ENCODE measurements at places on chromosomes 12 and 14. TPM values are rescaled to one million over a fixed set of nuclear protein-coding genes. Genes with fewer than 3 reads are reported as not detected.

The ESR2 gene
- total RNA-seq, result not detected

DNA sequence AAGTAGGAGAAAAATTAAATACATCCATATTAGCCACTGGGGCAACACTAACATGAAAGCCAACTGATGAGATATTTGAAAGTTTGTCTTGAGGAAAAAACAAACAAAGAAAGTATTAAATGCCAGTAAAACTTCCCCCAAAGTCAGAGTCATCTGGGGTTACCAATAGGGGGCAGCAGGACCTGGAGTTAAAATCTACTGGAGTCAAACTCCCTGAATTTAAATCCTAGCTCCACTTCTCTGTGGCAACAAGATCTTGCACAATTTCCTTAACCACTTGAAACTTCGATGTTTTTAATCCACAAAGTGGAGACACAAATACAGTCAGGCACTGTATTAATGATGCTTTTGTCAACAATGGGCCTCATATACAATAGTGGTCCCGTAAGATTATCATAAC lies 14.4 kb downstream of the PLEKHG7 start:
- H3K27me3 ChIP-seq, result peaks cover 7% of the 10 kb centered on the region
- H3K4me1 ChIP-seq, result no peaks in the 10 kb centered on the region
- DNase-seq, result peak; percentile 39
- no peaks in the 10 kb centered on the region for H3K36me3 ChIP-seq
- H3K27ac ChIP-seq, result no peak overlapping the region

GRCh38 chr12:65121049-65121955 lies at the start of gene WIF1:
Gene WIF1, minus strand, starts transcription at chr12:65121305. Its CDS starts 114 bp downstream, at chr12:65121191.
- peaks cover 5% of the 10 kb centered on the region for H3K27me3 ChIP-seq
- H3K4me1 ChIP-seq, result peaks cover 5% of the 10 kb centered on the region
- no peak within 1 kb of the TSS for H3K27ac ChIP-seq
- H3K4me3 ChIP-seq, result peak within 1 kb of the TSS; percentile 16
- H3K36me3 ChIP-seq, result no peaks in the 10 kb centered on the region

DNA sequence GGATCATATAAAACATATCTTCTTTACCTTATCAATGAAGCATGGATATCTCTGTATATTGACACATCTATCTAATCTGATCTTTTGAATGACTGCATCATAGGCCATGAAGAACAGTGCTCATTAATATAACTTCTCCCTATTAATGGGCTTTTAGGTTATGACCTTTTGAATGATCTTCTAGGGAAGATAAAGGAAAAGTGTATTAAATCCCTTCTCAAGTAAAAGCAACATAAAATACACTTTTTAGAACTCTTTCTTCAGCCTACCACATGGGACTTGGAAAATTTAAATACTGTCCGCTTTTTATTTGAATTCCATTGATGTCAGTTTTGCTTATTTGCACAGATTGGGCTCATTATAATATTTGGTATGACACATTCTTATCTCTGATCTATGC lies 425.4 kb downstream of the MED13L start:
- no peak overlapping the region for H3K4me3 ChIP-seq
- no peak overlapping the region for H3K27ac ChIP-seq
- DNase-seq, result no peak
- H3K27me3 ChIP-seq, result no peaks in the 10 kb centered on the region

The XRCC3 gene
- 10.2 TPM for total RNA-seq

DNA sequence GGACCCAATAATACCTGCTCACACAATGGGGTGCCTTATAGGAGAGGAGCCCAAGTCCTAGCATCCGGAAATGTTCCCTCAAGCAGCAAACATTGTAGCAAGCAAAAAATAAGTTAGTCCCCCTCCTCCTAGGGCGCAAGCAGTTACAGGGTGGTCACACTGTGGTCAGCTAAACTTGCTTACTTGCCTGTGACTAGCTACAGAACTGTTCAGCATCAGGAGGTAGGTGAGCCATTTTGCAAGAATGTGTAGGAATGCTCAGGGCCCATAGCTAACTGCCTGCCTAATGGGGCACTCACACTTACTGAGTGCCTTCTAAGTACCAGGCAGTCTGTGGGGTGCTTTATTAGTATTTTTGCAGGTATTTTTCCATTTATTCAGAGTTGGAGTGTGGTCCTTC lies 154.6 kb upstream of the GRIN2B start:
- H3K4me1 ChIP-seq, result no peaks in the 10 kb centered on the region
- H3K27me3 ChIP-seq, result no peaks in the 10 kb centered on the region
- H3K27ac ChIP-seq, result no peak overlapping the region

The B4GALNT3 gene
- total RNA-seq, result 4.2 TPM

- no peak overlapping the region for H3K27ac ChIP-seq
- no peaks in the 10 kb centered on the region for H3K4me1 ChIP-seq
- peaks cover 3% of the 10 kb centered on the region for H3K36me3 ChIP-seq
- H3K27me3 ChIP-seq, result no peaks in the 10 kb centered on the region
Measured at GRCh38 chr12:26642361-26642760, 190.6 kb downstream of the ITPR2 start.

The PPM1H gene
- 71.8 TPM for total RNA-seq

The YARS2 gene
- 29.0 TPM for total RNA-seq

- H3K4me3 ChIP-seq, result no peak overlapping the region
- H3K4me1 ChIP-seq, result no peaks in the 10 kb centered on the region
- H3K36me3 ChIP-seq, result peaks cover 14% of the 10 kb centered on the region
- DNase-seq, result no peak
- peaks cover 8% of the 10 kb centered on the region for H3K27me3 ChIP-seq
Measured at GRCh38 chr12:123696207-123696606, 15.9 kb upstream of the ATP6V0A2 start.

The MAP1LC3B2 gene
- total RNA-seq, result not detected

DNA sequence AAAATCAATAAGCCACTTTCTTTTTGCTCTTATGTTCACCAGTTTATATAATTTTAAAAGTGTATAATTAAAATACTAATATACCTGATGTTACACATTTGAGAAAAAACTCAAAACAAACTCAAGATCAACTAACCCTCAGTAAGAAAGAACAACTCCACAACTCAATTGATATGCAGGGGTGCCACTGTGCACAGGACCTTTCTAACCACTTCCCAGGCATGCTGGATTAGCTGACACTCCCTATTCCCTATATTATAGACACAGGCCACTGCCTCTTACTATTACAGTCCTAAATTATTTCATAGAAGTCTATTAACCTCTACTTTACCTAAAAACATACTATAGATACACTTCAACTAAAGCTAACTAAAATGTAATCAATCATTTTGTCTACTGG lies 191.7 kb upstream of the KRR1 start:
- peaks cover 73% of the 10 kb centered on the region for H3K4me1 ChIP-seq

DNA sequence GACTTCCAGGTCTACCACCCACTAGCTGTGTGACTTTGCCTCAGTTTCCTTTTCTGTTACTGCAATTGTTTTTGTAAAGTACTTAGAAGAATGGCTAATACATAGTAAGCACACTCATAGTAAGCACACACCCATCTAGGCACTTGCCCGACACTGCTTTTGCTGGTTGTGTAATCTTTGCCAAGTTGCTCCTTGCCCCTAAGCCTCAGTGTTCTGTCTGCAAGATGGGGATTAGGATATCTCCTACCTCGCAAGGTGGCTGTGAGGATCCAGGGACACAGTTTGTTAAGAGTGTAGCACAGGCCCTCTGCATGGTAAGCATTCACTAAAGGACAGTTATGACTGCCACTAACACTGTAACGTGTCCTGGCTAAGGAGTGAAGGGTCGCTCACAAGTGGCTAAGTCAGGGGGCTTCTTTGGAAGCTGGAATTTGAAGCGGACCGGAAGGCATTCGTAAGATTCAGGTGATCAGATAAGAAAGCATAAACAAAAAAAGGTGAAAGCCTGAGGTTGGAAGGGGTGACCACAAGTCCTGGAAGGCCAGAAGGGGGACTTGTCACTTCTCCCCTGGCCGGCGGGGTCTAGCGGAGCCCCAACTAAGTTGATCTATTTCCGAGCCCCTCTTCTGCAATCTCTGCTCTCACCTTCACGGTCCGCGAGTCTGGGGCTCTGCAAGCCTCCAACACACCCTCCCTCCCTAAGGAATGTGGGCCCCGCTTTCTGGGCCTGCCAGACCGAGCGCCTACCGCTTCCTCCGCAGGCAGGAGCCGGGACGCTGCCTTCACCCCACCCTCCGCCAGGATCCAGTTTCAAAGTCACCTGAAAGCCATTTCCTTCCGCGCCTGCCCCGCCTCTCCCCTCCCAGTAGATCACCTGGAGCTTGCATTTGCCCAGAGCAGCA lies 1.5 kb upstream of the PLEKHG3 start:
- peaks cover 49% of the 10 kb centered on the region for H3K4me1 ChIP-seq
- DNase-seq, result peak; percentile 41
- peaks cover 10% of the 10 kb centered on the region for H3K27me3 ChIP-seq
- peak overlapping the region; percentile 89 for H3K4me3 ChIP-seq
- H3K36me3 ChIP-seq, result peaks cover 13% of the 10 kb centered on the region
- peak overlapping the region; percentile 24 for H3K27ac ChIP-seq

DNA sequence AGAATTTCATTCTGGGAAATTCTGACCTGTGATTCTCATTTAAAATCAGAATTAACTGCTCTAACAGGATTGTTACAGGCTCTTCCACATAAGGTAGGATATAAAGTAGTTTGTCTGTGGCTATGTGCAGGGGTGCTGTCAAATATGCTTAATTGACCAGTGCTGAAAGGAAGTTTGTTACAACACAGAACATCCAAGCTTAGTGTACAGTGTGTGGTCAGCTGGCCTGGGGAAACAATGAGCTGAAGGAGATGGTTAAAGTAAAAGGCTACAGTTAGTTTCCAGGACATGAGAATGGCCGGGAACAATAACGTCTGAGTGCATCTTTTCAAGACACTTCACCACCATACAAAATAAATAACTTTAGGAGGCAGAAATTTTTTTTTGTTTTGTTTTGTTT lies 68.0 kb downstream of the PKP2 start:
- no peak for DNase-seq
- no peak overlapping the region for H3K27ac ChIP-seq
- no peak overlapping the region for H3K4me3 ChIP-seq
- H3K27me3 ChIP-seq, result no peaks in the 10 kb centered on the region

- no peak overlapping the region for H3K27ac ChIP-seq
- no peaks in the 10 kb centered on the region for H3K36me3 ChIP-seq
- H3K27me3 ChIP-seq, result no peaks in the 10 kb centered on the region
- H3K4me1 ChIP-seq, result no peaks in the 10 kb centered on the region
Measured at GRCh38 chr12:97752129-97752528, 289.5 kb downstream of the RMST start.

GRCh38 chr12:3491938-3492792 lies 1.2 kb downstream of the PRMT8 start:
- peak; percentile 87 for DNase-seq
- H3K27me3 ChIP-seq, result peaks cover 33% of the 10 kb centered on the region
- H3K4me3 ChIP-seq, result peak overlapping the region; percentile 84
- H3K4me1 ChIP-seq, result peaks cover 16% of the 10 kb centered on the region

DNA sequence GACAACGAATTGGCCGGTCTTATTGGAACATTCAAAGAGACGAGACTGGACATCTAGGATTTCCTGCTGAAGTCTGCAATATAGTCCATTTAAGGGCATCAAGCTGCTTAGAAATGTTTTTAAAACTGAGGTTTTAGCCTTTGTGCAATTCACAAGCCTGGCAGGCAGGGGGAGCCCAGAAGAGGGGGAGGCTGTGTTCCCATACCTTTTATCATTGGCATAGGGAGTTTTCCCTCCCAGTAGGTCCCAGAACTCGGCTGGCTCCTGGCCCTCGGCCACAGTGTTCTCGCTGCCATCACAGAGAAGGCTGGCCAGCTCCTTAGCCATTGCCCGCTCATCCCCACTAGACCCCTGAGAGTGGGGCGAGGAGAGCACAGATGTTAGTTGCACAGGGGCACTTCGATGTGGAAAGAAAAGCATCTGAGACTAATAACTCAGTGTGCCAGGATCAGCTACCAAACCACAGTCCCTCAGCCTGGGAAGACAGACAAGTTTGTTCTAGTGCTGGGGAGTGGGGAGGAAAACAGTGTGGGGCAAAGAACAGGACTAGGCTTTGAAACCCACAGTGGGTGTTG lies 15.1 kb downstream of the AVIL start:
- H3K4me3 ChIP-seq, result no peak overlapping the region
- H3K27me3 ChIP-seq, result peaks cover 5% of the 10 kb centered on the region

The GYS2 gene
- 0.08 TPM for total RNA-seq

The CLEC4A gene
- 0.82 TPM for total RNA-seq

The TSHR gene
- not detected for total RNA-seq

- no peak for DNase-seq
- H3K27ac ChIP-seq, result no peak overlapping the region
- peak overlapping the region; percentile 59 for H3K4me3 ChIP-seq
Measured at GRCh38 chr12:6090803-6091202, 33.7 kb downstream of the VWF start.

- no peaks in the 10 kb centered on the region for H3K27me3 ChIP-seq
- no peaks in the 10 kb centered on the region for H3K36me3 ChIP-seq
- no peak overlapping the region for H3K27ac ChIP-seq
Measured at GRCh38 chr12:60335745-60336144, 739.9 kb downstream of the SLC16A7 start.

- H3K36me3 ChIP-seq, result no peaks in the 10 kb centered on the region
- H3K27me3 ChIP-seq, result peaks cover 3% of the 10 kb centered on the region
- no peaks in the 10 kb centered on the region for H3K4me1 ChIP-seq
- no peak overlapping the region for H3K27ac ChIP-seq
- no peak for DNase-seq
- no peak overlapping the region for H3K4me3 ChIP-seq
Measured at GRCh38 chr12:113214895-113215400, 6.3 kb upstream of the TPCN1 start.

- H3K27ac ChIP-seq, result no peak overlapping the region
- H3K27me3 ChIP-seq, result peaks cover 4% of the 10 kb centered on the region
- peaks cover 33% of the 10 kb centered on the region for H3K4me1 ChIP-seq
- DNase-seq, result no peak
Measured at GRCh38 chr12:103969391-103969790, 3.7 kb downstream of the TDG start.

The NGB gene
- not detected for total RNA-seq

DNA sequence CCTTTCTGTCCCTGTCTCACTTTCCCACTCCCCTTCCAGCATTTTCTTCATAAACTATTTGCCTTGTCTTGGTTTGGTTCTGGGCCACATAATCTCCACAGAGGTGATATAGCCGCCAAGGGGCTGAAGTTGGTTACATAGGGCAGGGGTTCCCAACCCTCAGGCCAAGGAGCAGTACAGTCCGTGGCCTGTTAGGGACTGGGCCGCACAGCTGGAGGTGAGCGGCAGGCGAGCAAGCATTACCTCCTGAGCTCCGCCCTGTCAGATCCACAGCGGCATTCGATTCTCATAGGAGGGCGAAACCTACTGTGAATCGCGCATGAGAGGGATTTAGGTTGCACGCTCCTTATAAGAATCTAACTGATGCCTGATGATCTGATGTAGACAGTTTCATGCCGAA lies 80.6 kb upstream of the HIF1A start:
- no peaks in the 10 kb centered on the region for H3K36me3 ChIP-seq
- peaks cover 1% of the 10 kb centered on the region for H3K27me3 ChIP-seq
- peaks cover 30% of the 10 kb centered on the region for H3K4me1 ChIP-seq
- DNase-seq, result no peak

The FZD10 gene
- total RNA-seq, result not detected

The IFNG-AS1 gene
- total RNA-seq, result not detected

- H3K36me3 ChIP-seq, result no peaks in the 10 kb centered on the region
- no peak overlapping the region for H3K27ac ChIP-seq
- DNase-seq, result no peak
- peaks cover 3% of the 10 kb centered on the region for H3K27me3 ChIP-seq
Measured at GRCh38 chr14:102883089-102883541, 39.3 kb upstream of the AMN start.
